ENCODE measurements at places on chromosomes 2 and 18. TPM values are rescaled to one million over a fixed set of nuclear protein-coding genes. Genes with fewer than 3 reads are reported as not detected.

DNA sequence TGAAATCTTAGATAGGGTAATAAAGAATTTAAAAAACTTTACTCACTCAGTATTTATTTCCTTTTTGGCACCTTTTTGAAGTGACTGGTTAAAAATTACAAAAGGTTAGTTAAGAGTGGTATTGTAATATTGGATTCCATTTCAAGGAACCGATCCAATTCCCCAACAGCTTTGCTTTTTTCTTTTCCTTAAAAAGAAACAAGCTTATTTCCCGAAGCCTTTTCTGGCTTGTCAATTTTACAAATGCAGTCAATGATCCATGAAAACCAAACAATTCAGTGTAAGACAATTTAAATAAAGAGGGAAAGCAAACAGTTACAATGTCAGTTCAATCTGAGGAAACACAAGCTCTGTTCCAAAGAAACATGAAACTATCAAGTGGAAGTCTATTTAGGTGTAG is 200.2 kb downstream of the RIT2 start:
- DNase-seq = no peak

GRCh38 chr18:34223893-34224422 is 755 bp downstream of the NOL4 start:
- no peak for DNase-seq

DNA sequence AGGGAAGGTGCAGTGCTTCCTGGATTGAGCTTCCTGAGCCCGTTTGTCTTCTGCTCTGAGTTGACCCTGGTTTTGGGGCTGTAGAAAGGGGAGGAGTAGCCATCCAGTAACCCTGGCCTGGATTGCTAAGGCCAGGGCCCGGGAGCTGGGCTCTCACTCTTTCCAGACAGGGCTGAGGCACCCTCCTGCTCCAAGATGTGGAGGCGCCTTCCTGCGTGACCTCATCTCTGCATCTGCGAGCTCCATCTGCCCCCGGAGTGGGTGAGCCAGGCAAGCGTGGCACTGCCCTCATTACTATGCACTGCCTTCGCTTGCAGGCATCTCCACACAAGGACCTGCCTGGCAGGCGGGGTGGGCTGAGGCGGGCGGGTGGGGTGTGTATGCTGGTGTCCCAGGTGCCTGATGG is 58.0 kb downstream of the RAB31 start:
- no peak for DNase-seq

DNA sequence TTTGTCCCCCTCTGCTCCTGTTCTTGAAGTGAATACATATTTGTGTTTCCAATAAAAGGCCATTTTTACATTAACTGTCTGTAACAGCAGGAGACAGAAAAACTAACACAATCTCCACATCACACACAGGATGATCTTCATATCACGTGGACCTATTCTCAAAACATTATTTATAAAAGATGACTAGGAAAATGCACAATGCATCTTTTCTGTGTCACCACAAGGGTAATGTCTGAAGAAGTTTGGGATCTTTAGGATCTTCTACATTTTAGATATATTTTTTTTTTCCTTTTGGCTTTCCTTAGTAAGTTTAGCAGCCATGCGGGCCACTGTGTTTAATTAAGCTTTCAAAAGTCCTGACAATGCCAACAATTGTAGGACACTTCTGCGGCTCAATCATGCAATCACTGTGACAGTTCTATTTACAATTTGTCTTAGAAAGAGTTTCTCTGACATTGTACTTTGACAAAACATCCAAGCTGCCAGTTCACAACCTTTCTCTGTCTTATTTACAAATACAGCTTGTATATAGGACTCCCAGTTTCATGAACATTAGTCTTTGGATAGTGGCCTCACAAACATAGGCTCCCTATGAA is 12.3 kb downstream of the BCL11A start:
- DNase-seq = no peak

- no peak for DNase-seq
Measured at GRCh38 chr2:234468503-234468902, 28.4 kb downstream of the ARL4C start.

GRCh38 chr18:79396431-79397246 is 909 bp downstream of the NFATC1 start:
- peak; percentile 45 for DNase-seq

GRCh38 chr2:137173463-137173862 is 408.1 kb downstream of the THSD7B start:
- DNase-seq = peak; percentile 61

DNA sequence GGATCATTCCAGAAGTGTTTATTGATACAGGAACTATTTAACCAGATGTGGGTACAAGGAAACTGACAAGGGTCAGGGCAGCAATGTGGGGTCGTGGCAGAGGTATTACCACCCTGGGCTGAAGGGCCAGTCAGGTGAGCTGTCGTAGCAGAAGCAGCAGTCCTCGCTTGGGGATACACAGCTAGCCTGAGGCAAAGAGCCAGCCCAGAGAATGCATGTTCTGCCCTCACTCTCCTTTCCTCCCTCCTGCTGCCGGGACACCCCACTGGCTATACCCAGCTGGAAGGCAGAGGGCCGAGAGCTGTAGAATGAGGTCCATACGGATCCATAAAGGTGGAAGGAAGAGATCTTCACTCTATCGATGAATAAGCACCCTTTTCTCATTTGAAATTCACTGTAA is 32.2 kb upstream of the GBX2 start:
- no peak for DNase-seq

DNA sequence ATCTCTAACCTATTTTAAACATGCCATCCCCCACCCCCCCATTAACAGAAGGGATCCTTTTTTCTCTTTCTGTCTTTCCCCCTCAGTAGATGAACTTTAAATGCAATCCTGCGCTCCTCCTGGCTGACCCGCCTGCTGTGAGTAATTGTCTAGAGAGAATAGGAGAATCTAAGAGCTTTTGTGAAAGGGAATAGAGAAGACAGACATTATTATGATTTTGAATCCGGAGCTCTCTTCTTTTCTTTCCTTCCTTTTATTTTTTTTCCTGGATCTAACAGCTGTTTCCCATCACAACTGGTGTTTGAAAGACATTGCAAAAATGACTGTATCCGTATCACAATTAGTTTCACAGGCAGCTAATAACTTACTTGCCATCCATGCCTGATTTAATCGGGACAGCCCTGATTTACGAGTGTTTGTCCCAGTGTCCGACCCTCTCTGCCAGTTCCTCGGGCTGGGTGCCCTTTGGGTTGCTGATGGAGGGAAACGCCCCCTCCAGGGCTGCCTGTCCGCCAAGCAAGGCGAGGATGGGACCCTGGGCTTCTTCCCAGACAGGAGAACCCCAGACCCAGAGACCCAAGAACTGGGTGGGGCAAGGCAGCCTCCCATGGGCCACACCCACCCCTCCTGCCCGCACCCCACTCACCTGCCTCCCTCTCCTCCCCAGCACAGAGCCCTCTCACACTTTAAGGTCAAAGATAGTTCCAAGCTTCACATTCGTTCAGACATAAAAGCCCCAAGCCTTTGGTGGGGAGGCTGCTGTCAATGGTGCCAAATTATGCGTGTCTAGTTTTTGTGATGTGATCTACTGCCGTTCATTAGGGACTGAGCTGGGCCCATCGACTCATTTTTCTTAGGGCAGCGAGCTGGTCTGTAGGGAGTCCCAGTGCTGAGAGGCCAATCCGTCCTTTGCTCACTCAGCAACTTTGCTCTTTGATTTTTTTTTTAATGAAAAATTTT is 231.7 kb downstream of the ZNF516 start:
- no peak for DNase-seq

DNA sequence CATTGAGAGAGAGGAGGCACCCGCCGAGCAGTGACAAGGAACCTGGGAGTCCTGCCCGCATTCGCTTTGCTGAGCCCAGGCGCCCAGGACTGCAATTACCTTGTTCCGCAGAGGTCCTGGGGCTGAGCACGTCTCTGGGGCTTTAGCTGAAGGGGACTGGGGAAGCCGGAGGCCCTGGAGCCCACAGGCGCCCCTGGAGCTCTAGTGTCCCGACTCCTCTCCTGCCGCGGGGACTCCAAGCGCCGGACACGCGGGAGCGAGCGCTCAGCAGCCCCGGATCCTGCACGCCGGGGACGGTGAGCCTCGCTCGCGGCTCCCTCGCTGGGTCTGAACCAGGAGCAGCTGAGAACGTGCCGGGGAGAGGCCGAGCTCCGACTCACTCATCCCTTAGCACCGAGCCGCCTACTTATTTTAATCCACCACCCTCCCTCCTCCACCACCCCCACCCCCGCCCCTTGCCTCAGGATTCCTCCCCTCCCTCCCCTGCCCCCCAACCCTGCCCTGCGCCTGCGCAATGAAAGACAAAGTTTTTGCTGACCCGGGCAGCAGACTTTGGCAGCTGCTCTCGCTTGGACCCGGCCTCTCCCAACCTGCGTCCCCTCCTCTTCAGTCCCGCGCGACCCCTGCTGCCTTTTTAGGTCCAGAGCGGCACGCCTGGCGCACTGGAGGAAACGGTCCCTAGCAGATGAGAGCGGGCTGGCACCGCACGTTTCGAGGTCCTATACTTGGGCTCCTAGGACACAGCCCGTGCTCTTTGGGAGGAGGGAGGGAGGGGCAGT is at the start of gene OSR1:
Gene OSR1, minus strand, starts transcription at position 382 of the 779 bp plus-strand sequence. CDS start 4,818 bp downstream, outside the sequence.
- peak; percentile 37 for DNase-seq

GRCh38 chr18:57771193-57771592 is 31.9 kb downstream of the ATP8B1 start:
- DNase-seq = peak; percentile 78

DNA sequence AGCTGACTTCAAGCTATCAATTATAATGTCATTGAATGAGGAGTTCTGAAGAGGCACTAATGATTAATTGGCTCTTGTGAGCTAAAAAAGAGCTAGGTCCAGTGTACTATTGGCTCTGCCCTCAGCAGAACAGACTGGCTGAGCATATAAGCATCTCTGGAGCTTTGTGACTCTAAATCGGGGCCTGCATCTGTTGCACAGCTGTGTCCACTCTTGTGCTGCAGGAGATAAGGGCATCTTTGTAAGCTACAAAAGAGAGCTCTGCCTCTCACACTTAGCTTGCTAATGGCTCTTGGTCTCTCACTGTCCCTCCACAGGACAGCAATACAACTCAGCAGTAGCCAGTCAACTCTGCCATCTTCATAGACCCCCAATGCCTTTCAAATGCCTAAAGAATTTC is 61.5 kb upstream of the L3MBTL4 start:
- no peak for DNase-seq

DNA sequence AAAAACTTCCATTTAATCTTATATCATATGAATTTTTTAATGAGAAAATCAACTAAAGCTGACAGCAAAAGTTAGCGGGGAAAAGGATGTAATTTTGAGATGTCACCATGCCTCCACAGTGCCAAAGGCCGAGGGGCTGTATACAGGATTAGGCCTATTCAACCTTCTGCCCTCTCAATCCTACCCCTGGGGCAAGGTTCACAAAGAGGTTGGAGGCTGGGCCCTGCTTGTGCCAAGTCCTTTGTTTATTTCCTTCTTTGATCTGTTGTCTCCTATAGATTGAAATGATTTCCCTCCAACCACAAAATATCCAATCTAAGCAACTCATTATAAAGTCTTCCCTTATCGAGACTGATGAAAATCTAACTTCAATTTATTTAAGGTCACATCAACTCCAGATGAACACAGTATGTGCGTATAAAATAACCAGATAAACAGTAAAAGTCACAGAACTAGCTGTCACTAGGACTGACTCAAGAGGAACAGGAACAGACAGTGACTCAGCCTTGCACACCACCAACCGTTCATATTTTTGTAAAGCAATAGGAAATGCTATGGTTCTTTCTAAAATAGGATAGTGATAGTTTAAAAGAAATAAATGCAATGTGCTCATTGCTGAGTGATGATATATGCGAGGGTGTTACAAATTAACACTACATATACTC is 95.8 kb downstream of the SLC25A12 start:
- DNase-seq = peak; percentile 49

DNA sequence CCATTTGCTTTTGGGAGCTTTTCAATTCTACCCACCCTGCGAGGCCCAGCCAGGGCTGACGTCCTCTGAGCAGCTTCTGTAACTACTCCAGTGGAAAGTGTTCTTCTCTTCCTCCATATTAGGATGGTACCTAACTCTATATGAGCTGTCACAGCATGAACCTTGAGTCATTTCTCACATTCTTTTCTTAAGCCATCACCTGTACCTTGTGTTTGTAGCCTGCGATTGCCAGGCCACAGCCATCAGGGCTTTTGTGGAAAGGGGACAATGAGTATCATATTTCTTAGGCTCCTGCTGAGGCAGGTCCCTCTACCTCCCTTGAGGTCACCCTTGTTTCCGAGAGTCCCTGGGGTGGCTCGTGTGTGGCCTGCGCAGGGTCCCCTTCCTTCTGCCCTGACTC is 144.5 kb upstream of the DLX2 start:
- no peak for DNase-seq

GRCh38 chr2:154554046-154554445 is 144.4 kb upstream of the KCNJ3 start:
- no peak for DNase-seq

GRCh38 chr2:213627054-213627710 is 342.9 kb downstream of the SPAG16 start:
- no peak for DNase-seq

GRCh38 chr2:5691985-5692529 is at the start of gene SOX11:
Gene SOX11 (plus strand): TSS chr2:5692384. CDS start chr2:5692722, 338 bp downstream.
- no peak for DNase-seq

DNA sequence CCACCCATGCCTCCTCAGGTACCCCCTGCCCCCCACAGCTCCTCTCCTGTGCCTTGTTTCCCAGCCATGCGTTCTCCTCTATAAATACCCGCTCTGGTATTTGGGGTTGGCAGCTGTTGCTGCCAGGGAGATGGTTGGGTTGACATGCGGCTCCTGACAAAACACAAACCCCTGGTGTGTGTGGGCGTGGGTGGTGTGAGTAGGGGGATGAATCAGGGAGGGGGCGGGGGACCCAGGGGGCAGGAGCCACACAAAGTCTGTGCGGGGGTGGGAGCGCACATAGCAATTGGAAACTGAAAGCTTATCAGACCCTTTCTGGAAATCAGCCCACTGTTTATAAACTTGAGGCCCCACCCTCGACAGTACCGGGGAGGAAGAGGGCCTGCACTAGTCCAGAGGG is 803 bp upstream of the DES start:
- no peak for DNase-seq

- peak; percentile 91 for DNase-seq
Measured at GRCh38 chr2:62293490-62294271, 97.8 kb downstream of the B3GNT2 start.

GRCh38 chr18:73288813-73289212 is 421.0 kb upstream of the NETO1 start:
- DNase-seq = peak; percentile 44

DNA sequence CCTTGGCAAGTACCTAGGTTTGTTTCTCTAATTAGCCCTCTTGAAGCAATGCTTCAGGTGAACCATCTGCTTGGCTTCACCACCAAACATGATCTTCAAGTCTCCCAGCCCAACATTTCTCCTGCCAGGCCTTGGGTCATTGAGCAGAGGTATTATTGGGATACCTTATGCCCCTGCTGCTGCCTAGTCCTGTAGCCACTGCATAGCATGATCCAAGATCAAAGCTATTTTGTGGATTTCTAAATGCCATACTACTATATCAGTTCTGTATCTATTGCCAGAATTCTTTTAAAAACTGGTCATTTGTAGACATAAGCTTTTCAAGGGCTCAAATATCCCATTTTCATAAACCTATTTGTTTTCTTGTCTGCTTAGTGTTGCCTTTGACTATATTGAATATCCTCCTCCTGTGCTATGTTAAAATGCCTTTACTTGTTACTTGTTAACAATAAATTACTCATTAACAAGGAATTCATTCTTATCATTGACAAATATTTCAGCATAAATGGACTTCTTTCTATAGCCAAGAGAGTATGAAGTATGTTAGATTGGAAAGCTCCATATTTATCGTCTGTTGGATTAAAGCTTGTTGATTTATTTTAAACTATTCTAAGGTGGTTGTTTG is 204.5 kb upstream of the RBBP8 start:
- no peak for DNase-seq

The TEKT4 gene
- not detected for total RNA-seq

The ANKRD30B gene
- total RNA-seq = not detected

The GALNT5 gene
- not detected for total RNA-seq

The FNDC4 gene
- 0.79 TPM for total RNA-seq

The IL1B gene
- total RNA-seq = 5.5 TPM

The POTEI gene
- not detected for total RNA-seq

The HOXD13 gene
- total RNA-seq = not detected
